ENCODE measurements at places on chromosomes 16 and 17. TPM values are rescaled to one million over a fixed set of nuclear protein-coding genes. Genes with fewer than 3 reads are reported as not detected.

KDM6B gene
- total RNA-seq: 113 TPM

DNA sequence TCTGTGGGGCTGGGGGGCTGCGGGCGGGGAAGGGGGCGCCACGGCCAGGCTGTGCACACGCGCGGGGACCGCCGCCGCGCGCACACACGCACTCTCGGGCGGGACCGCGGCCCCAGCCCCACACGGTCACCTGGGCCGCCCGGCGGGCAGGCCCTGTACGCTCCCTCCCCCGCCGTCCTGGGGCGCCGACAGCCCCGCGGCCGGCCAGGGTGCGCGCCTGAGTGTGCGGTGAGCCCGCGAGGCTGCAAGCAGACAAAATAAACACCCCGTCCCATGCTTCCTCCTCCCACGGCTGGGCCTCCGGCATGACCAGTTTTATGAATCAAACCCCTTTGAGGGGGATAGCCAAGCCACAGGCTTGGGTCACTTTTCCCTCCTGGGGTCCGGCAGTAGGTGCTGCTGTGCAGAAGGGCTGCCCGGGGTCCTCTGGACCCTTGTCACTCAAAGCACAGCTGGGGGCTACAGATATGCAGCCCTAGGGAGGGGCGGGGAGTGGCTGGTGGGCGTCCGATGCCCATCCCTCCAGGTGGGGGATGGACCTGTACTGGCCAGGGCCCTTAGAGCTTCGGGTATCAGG lies 441 bp downstream of the VASN start:
- no peaks in the 10 kb centered on the region for H3K36me3 ChIP-seq
- no peaks in the 10 kb centered on the region for H3K27me3 ChIP-seq
- H3K4me1 ChIP-seq: peaks cover 22% of the 10 kb centered on the region

GRCh38 chr17:58315281-58315711 lies 13.3 kb downstream of the TSPOAP1 start:
- peaks cover 16% of the 10 kb centered on the region for H3K4me1 ChIP-seq
- H3K4me3 ChIP-seq: no peak overlapping the region
- H3K27me3 ChIP-seq: no peaks in the 10 kb centered on the region
- no peak overlapping the region for H3K27ac ChIP-seq
- no peak for DNase-seq

ATP2A3 gene
- total RNA-seq: 144 TPM

- H3K4me1 ChIP-seq: no peaks in the 10 kb centered on the region
- H3K4me3 ChIP-seq: no peak overlapping the region
- H3K36me3 ChIP-seq: no peaks in the 10 kb centered on the region
- no peaks in the 10 kb centered on the region for H3K27me3 ChIP-seq
These were observed 5.9 kb downstream of the MEIOB start for GRCh38 chr16:1865902-1866690.

GRCh38 chr16:28107232-28107631 lies 43.7 kb upstream of the GSG1L start:
- DNase-seq: no peak
- H3K4me3 ChIP-seq: no peak overlapping the region
- no peaks in the 10 kb centered on the region for H3K27me3 ChIP-seq
- peaks cover 6% of the 10 kb centered on the region for H3K36me3 ChIP-seq
- no peak overlapping the region for H3K27ac ChIP-seq
- H3K4me1 ChIP-seq: peaks cover 17% of the 10 kb centered on the region

- no peak overlapping the region for H3K4me3 ChIP-seq
- DNase-seq: no peak
- H3K4me1 ChIP-seq: no peaks in the 10 kb centered on the region
- peaks cover 33% of the 10 kb centered on the region for H3K27me3 ChIP-seq
- H3K27ac ChIP-seq: no peak overlapping the region
These were observed 30.8 kb upstream of the SPACA3 start for GRCh38 chr17:32960815-32961214.

DNA sequence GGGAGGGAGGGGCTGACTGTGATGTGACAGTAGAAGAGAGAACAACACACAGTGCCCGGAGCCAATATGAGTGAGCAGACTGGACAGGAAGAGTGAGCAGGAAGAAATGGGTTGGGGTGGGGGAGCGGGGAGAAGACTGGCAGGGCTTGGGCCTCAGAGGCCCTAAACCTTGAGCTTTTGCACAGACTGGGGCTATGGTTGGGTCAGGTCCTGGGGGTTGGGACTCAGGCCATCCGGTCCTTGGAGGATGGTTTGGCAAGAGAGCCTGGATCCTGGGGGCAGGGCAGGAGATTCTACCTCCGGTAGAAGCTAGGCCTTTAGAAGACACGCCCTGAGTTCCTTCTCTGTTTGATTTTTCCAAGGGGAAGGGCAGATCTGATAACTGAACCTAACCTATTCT lies 1.1 kb downstream of the CAMTA2 start:
- H3K27me3 ChIP-seq: no peaks in the 10 kb centered on the region

CORO7 gene
- 161 TPM for total RNA-seq

DNA sequence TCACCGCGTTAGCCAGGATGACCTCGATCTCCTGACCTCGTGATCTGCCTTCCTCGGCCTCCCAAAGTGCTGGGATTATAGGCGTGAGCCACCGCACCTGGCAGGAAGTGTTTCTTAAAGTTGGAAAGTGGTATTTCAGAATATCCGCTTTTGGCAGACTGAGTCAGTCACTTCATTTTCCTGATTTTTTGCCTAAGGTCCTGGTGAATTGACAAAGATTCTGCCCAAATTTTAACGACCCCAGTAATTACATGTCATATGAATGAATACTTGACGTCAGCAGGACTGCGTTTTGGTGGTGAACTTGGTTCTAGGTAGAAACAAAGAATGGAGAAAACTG lies 4.5 kb upstream of the BRCA1 start:
- no peak overlapping the region for H3K27ac ChIP-seq
- H3K36me3 ChIP-seq: peaks cover 20% of the 10 kb centered on the region
- H3K4me1 ChIP-seq: peaks cover 12% of the 10 kb centered on the region
- no peak overlapping the region for H3K4me3 ChIP-seq

GRCh38 chr16:27238016-27238587 lies 30.5 kb downstream of the NSMCE1 start:
- peak overlapping the region; percentile 52 for H3K4me3 ChIP-seq
- peaks cover 88% of the 10 kb centered on the region for H3K4me1 ChIP-seq
- H3K27me3 ChIP-seq: no peaks in the 10 kb centered on the region
- peak; percentile 35 for DNase-seq

- no peak overlapping the region for H3K27ac ChIP-seq
- no peaks in the 10 kb centered on the region for H3K36me3 ChIP-seq
- no peak for DNase-seq
These were observed 127.3 kb downstream of the PRKCA start for GRCh38 chr17:66429680-66430079.

- no peak for DNase-seq
- no peaks in the 10 kb centered on the region for H3K36me3 ChIP-seq
- no peak overlapping the region for H3K27ac ChIP-seq
- H3K27me3 ChIP-seq: no peaks in the 10 kb centered on the region
These were observed 251.6 kb downstream of the KCNJ2 start for GRCh38 chr17:70420861-70421445.

NME2 gene
- 198 TPM for total RNA-seq

DNA sequence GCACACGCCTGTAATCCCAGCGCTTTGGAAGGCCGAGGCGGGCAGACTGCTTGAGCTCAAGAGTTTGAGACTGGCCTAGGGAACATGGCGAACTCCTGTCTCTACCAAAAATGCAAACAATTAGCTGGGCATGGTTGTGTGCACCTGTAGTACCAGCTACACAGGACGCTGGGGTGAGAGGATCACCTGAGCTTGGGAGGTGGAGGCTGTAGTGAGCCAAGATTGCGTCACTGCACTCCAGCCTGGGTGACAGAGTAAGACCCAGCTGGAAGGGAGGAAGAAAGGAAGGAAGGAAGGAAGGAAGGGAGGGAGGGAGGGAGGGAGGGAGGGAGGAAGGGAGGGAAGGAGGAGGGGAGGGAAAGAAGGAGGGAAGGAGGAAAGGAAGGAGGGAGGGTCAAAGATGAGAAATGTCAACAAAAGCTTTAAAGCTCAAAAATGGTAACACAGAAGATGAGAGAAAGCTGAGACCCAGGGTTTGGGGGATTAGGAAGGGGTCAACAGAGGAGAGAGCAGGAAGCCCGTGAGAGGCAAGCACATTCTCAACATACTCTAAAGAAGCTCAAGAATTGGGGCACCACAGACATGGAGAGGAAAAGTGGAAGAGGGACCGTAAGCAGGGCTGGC lies 5.0 kb upstream of the KRT19 start:
- peaks cover 17% of the 10 kb centered on the region for H3K4me1 ChIP-seq
- no peak for DNase-seq
- no peak overlapping the region for H3K4me3 ChIP-seq
- H3K27me3 ChIP-seq: peaks cover 44% of the 10 kb centered on the region

NACA2 gene
- total RNA-seq: not detected

HES7 gene
- not detected for total RNA-seq

- H3K4me3 ChIP-seq: no peak overlapping the region
- DNase-seq: no peak
- no peaks in the 10 kb centered on the region for H3K36me3 ChIP-seq
- peaks cover 5% of the 10 kb centered on the region for H3K27me3 ChIP-seq
- H3K27ac ChIP-seq: no peak overlapping the region
- peaks cover 10% of the 10 kb centered on the region for H3K4me1 ChIP-seq
These were observed 23.3 kb upstream of the GRB2 start for GRCh38 chr17:75428543-75429469.

GRCh38 chr16:3949287-3949686 lies 68.8 kb upstream of the CREBBP start:
- DNase-seq: no peak
- H3K36me3 ChIP-seq: no peaks in the 10 kb centered on the region

DNA sequence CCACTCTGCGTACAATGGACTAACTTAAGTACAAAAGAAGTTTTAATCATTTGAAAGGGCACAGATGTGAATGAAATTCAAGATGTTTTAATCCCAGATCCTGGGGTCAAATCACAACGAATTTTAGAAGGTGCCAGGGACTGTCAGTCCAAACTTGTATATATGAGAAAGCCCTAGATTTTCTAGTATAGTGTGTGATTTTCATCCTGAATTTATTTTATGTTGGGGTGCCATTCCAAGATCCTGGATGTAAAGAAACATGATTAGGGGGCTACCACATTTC lies 64.3 kb downstream of the TUBD1 start:
- no peaks in the 10 kb centered on the region for H3K27me3 ChIP-seq
- H3K4me1 ChIP-seq: peaks cover 63% of the 10 kb centered on the region
- peak overlapping the region; percentile 56 for H3K4me3 ChIP-seq
- no peak for DNase-seq

DNA sequence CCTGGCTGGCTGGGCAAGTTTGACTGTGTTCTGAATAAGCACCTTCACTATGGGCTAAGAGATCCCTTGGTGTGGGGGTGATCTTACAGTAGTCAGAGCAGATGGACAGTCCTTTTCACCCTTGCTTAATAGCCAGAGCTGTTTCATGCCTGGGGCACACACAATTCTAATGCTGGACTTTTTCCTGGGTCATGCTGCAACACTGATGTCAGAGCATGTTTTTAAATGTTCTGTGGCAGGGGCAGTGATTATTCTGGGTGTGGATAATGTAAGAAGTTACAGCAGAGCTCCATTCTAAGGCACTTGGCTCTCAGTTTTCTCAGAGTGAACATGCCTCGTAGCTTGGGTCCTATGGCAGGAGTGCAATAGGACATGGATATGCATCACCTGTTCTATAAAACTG lies 4.0 kb upstream of the CD68 start:
- no peak for DNase-seq
- peaks cover 4% of the 10 kb centered on the region for H3K36me3 ChIP-seq
- peak overlapping the region; percentile 100 for H3K4me3 ChIP-seq
- H3K27me3 ChIP-seq: no peaks in the 10 kb centered on the region
- H3K27ac ChIP-seq: peak overlapping the region; percentile 86
- peaks cover 77% of the 10 kb centered on the region for H3K4me1 ChIP-seq

C16orf46 gene
- total RNA-seq: 0.55 TPM

DNA sequence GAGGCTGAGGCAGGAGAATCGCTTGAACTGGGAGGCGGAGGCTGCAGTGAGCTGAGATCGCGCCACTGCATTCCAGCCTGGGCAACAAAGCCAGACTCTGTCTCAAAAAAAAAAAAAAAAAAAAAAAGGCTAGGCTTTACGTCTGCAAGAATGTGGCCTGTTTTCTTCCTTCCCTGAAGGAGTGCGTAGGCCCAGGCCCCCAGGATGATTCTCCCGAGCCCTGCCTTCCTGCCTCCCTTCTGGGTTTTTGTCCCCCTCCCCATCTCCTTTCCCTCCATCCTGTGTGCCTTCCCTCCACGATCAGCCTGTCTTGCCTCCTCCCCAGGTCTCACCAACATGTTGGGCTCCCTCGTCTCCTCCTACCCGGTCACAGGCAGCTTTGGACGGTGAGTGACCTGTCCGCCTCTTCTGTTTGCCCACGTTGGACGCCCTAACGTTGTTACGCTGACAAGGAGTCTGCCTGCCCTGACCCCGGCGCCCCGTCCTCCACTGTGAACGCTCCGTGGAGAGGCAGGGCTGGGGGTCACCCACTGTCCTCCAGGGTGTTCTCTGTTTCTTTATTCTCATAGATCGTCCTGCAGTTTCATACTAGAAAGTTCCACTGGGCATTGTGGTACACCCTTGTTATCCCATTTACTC lies 15.7 kb upstream of the RNF213 start:
- peaks cover 13% of the 10 kb centered on the region for H3K36me3 ChIP-seq
- H3K27ac ChIP-seq: no peak overlapping the region
- H3K27me3 ChIP-seq: no peaks in the 10 kb centered on the region
- H3K4me3 ChIP-seq: no peak overlapping the region
- DNase-seq: no peak

- no peak overlapping the region for H3K27ac ChIP-seq
- peaks cover 38% of the 10 kb centered on the region for H3K4me1 ChIP-seq
- DNase-seq: no peak
These were observed 9.1 kb downstream of the TFAP4 start for GRCh38 chr16:4263504-4264436.

WNT9B gene
- total RNA-seq: not detected

DNA sequence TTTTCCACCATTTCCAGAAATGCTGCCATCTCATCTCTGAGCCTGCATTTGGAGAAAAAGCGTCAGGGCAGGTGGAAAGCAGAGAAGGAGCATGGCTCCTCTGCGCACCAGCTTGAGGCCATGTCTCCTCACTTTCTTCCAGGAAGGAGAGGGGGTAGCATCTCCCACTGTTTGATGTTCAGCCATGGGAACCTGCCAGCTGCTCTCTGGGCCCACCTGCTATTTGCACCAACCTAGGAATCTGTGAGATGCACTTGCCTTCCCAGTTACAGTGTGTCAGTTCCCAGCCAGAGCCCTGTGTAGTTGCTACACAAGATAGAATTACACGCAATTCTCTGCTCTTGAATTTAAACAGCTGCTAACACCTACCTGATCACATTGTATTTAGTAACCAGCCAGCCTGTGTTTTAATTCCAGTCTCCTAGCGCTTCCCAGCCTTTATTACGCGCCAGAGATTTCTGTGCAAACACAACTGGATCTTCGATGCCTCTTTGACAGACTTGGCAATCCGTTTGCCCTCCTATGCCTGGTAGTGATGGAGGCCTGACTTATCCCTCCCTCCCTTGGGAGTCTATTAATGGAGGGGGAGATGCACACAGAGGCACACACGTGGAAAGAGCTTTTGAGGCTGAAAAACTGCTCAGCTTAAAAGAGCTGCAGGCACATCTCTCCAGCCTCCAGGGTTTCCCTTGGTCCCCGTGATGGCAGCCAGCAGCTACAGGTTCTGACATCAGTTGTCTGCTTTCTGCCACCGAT lies 98.1 kb upstream of the SEC14L1 start:
- no peaks in the 10 kb centered on the region for H3K4me1 ChIP-seq
- H3K27me3 ChIP-seq: peaks cover 3% of the 10 kb centered on the region
- H3K27ac ChIP-seq: no peak overlapping the region
- DNase-seq: no peak
- H3K4me3 ChIP-seq: no peak overlapping the region

GLOD4 gene
- 79.9 TPM for total RNA-seq

ZFPM1 gene
- total RNA-seq: 10.6 TPM

All from naive thymus-derived CD8-positive, alpha-beta T cell (primary cell).